ENCODE measurements at places on chromosomes 13 and 19.

- DNase-seq = no peak
These were observed 16.7 kb upstream of the GALP start for GRCh38 chr19:56159009-56159559.

GRCh38 chr13:62626771-62627170 lies 1211.1 kb upstream of the PCDH20 start:
- DNase-seq = no peak

DNA sequence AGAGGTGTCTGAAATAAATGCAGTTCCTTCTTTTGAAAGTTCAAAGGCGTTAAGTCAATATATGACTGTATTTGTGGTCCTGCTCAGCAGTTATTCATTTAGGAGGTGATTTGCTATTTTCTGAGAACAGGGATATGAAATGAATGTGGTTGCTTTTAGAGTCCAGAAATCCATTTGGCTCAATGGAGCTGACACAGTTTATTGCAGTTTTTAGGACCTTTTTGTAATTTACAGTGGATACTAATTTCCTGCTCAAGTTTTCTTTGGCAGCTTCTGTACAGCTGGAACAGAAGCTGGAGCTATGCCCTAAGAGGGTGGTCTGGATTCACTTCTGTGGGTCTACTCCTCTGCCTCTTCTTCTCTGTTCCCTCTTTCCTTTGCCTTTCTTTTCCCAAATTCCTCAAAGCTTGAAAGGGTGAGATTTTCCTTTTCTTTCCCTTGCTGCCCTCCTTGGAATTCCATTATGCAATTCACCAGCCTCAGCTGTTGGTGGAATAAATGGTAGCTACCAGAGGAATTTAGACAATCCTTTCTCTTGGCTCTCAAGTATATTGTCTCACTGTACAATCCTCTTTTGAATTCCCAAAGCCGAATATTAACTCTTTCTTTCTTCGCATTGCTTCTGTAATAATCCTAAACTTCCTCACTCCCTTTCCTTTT lies 39.9 kb downstream of the ITGBL1 start:
- no peak for DNase-seq

DNA sequence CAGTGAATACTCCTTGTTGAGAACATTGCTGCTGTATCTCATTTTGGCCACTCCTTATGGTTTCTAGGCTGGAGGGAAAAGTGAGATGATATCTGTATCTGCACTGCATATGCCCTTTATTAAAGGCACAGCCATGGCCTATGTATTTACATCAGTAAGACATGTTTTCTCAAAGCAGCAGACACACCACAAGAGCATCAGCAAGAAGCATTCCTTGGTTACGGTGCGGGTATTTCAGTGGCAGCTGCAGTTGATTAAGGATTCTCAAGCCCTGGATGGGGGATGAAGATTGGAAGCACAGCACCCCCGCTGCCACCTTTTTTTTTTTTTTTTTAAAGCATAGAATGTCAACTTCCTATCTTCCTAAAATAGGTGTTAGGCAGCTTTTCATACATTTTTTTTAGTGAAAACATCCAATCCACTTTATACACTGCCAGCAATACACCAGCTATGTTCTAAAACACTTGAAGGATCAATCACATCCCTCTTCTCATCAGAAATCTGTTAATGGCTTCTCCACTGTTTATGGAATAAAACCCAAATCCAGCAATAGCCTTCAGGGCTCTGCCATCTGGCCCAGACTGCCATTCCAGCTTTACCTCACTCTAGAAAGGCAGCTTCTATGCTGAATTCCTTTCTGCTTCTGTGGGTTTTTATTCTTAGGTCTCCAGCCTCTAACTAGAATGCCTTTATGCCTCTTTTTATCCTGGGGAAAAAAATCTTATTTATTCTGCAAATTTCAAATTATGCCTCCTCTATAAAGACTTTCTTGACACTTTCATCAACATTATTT lies 331.0 kb downstream of the DNAJC15 start:
- DNase-seq = no peak

DNA sequence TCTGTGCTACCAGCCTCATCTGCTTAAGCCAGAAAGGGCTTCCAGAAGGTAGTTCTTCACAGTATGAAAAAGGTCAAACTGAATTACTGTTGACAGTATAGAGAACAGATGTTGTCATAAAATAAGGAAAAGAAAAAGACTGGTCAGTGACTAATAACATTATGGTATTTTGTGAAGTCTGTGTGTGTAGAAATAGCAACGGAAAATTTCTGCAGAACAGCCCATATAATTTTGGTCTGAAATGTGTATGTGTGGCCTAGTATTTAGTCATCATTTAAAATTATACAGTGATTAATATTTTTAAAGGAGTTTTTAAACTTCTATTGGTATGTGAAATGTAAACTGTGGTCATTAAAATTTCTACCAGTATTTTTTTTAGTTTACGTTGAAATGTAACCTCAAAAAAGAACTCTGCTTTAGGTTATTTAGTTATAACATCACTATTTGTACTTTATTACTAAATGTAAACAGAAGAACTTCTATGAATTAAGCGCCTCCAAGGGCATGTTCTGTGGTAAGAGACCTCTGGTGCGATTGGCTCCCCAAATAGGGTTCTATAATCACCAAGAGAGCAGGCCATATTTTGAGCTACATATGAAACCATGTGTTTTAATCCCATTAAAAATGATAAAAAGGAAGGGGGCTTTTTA lies 3.3 kb upstream of the GPR183 start:
- no peak for DNase-seq

DNA sequence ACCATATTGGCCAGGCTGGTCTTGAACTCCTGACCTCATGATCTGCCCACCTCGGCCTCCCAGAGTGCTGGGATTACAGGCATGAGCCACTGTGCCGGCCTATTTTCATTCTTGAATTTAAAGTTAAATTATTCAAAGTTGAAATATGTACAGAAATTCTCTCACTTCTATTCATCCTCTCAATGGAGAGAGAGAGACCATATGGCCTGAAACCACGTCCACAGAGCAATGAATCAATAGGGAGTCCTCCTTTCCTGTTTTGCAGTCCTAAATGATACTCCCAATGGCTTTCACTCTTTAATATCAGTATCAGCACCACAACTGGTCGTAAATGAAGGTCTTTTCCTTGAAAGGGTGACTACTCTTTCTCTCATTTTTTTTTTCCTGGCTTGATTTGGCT lies 30.5 kb upstream of the KCTD4 start:
- no peak for DNase-seq

DNA sequence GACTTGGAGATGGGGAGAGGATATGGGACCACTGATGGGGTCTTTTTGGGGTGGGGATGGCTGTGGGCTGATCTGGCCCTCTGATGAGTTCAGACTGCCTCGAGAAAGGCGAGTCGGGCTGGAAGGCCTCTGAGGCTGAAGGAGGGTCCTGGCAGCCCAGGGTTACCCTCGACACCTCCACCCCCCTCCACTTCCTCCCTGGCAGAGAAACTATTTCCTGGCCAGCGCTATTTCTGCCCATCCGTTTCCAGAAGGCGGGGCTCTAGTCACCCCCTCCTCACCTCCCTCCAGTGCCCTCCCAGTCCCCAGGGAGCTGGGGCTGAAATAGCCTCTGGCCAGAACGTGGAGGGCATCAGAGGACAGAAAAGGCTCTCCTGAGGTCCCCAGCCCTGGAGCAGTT lies 9.7 kb downstream of the EXOC3L2 start:
- no peak for DNase-seq

- DNase-seq = no peak
These were observed 4.1 kb downstream of the SWSAP1 start for GRCh38 chr19:11378319-11379189.

DNA sequence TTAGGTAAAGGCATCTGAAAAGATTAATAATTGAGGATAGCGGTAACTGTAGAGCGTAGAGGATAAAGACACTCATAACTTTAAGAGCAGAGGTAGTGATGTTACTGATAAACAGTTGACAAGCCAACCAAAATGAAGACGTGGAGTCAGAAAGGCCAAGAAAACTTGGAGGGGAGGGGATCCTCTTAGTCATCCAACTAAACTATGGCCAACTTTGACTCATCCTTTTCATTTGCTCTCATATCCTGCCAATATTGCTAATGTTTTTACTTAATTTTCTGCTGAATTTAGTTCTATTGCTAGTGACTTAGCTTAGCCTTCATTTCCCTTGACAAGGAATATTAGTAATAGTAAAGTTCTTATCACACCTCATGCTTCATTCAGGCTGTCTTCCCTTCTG lies 13.4 kb downstream of the ITGBL1 start:
- DNase-seq = no peak

DNA sequence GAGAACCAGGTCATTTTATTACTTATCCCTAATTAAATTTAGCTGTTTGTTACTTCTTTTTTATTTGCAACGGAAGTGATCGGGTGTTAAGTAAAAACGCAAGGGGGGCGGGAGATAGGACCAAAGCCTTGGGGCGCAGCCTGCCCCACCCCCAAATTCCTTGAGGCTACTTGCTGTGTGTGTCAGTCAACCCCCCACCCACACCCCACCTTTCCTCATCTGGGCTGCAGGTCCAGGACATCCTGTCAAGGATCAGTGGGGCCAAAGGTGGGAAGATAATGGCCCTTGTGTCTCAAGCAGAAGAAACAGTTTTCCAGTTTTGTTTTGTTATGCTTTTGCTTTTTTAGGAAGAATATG lies 1.2 kb upstream of the FOXO1 start:
- DNase-seq = no peak

GRCh38 chr13:108003626-108004025 lies 211.7 kb downstream of the LIG4 start:
- no peak for DNase-seq

GRCh38 chr19:661427-662196 lies 1.4 kb downstream of the RNF126 start:
- DNase-seq = no peak

- DNase-seq = no peak
These were observed 136.3 kb upstream of the VSTM2B start for GRCh38 chr19:29389495-29389894.

GRCh38 chr19:14782626-14783409 lies 4.5 kb upstream of the ADGRE2 start:
- no peak for DNase-seq

DNA sequence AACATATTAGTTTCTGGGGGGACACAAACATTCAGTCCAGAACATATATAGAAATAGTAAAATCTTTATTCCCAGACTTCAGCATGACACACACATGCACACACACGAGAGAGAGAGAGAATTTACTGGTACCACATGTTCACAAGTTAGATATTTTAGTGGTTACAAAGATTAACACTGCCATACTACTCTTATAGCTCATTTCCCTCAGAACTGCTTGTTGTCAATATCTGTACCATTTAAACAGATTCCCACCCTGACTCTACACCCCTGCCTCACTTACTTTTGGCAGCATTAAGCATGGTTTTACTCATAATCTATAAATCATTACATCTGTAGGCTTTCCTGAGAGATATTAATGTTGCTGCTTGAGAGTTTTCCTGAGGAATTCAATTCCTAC lies 524.7 kb upstream of the HTR2A start:
- no peak for DNase-seq

- no peak for DNase-seq
These were observed 12.7 kb downstream of the ZAR1L start for GRCh38 chr13:32302461-32302860.

DNA sequence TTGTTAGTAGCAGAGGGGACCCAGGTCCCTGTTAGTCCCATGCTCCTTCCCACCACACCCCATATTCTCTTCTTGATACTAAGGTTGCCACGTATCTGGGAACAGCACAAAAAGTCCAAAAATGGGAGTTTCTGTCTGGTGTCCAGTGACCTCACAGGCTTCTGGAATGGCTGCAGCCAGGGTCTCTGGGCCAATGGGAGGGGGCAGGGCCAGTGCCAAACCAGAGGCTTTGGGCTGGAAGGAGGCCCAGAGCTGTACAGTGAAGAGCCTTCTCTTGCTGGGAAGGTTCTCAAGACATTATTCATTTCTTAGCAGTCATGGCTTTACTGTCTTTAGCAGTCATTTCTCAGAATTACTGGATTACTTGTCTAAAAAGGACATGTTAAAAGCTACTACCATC lies 119.2 kb downstream of the FRY start:
- DNase-seq = no peak

DNA sequence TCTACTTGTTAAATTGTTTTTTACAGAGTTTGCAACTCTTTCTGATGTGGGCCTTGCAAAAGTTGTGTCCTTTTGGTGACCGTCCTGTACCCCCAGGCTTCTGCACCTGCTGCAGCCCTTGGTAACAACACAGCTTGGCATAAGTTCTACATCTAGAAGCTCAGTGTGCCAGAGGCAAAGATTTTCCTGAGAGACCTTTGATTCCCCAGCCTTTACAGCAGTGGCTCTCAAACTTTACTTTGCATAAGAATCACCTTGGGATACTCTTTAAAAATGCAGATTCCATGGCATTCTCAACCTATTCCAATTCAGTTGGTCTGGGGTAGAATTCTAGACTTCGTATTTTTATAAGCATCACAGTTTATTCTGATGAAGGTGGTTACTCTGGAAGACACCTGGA lies 260.9 kb downstream of the DCT start:
- DNase-seq = no peak

- no peak for DNase-seq
These were observed 7.5 kb upstream of the LIN7B start for GRCh38 chr19:49106648-49107135.

DNA sequence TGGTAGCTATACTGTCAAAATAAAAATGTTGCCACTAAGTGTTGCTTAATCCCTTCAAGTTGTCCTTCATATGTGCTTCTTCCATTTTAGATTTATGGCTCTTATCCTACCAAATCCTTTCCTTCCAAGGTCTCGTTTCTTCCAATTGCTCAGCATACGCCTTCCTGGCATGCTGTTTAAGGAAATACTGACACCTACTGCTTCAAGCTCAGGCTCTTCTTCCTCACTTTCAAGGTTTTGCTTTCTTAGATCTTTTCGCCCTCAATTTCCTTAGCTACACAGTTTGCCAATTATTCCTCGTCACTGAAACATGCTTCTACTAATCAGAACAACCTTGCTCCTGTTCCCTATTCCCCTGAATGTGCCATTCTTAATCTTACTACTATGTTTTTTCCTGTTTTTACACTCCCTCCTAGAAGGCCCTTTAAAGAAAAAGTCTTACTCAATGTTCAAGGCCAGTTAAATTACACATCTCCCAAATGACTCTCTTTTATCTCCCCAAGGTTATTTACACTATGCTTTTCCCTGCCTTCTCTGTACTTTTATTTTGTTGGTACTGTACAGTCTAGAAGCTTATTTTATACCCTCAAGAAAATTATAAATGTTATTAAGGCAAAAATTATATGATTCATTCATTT lies 343.1 kb downstream of the MZT1 start:
- DNase-seq = no peak

GRCh38 chr13:26012995-26013394 lies 38.8 kb downstream of the SHISA2 start:
- DNase-seq = no peak

- no peak for DNase-seq
These were observed 36.7 kb downstream of the MBNL2 start for GRCh38 chr13:97258801-97259200.

- DNase-seq = no peak
These were observed 12.1 kb downstream of the GPR18 start for GRCh38 chr13:99246100-99246499.

DNA sequence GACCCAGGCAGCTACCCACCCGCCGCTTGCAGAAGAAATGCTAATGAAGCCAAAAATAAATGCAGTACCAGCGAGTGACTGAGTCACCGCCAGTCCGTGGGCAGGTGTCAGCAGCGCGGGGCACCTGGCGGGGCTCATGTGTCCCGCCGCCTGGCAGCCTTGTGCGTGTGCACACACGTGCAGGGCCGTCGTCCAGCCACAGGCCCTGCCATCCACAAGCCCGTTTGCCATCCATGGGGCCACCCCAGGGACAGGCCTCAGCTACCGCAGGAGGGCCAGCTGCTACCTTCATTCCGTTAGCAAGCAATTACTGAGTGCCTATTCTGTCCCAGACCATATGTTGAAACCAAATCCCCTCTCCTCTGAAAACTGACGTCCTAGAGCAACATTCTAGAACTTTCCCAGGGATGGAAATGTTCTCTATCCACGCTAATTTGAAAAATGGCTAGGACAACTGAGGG lies 20.5 kb downstream of the NCAN start:
- DNase-seq = no peak

All from thoracic aorta (tissue), 2 donors.